ENCODE measurements at places on chromosomes 5 and 9. TPM values are rescaled to one million over a fixed set of nuclear protein-coding genes. Genes with fewer than 3 reads are reported as not detected.

DNA sequence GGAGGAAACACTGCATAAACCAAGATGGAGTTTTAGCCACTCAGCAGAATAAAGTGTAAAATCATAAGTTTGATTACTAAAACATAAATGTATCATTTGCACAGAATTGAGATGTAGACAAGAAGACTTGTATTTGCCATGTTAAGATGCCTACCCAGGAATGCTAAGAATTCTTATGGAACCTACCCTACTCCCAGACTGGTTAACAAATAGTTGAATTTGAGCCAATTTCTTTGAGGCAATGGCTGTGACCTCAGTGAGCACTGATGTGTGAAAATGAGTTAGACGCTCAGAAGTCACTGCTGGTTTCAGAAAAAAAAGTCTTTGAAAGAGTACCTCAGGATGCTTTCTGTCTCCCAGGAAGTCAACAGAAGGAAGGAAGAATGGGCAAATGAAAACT lies 95.6 kb downstream of the ESM1 start:
- H3K36me3 ChIP-seq: no peaks in the 10 kb centered on the region
- H3K4me1 ChIP-seq: no peaks in the 10 kb centered on the region
- no peak overlapping the region for H3K4me3 ChIP-seq
- no peak for DNase-seq

DNA sequence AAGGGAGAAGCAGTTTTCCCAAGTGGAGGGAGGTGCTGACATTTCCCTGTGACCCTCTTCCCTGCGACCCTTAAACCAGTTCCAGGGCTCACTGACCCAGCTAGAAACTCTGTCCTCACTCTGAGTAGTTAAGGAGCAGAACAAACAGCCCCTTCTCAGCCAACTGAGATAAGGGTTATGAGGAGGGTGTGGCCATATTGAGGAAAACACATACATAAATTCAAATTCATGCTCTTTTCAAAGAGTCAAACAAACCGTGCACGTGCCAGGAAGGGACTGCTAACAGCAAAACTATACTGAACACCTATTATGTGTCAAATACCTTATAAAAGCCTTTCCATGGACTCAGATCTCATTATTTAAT lies 4.9 kb upstream of the AKNA start:
- H3K27ac ChIP-seq: peak overlapping the region; percentile 98
- H3K36me3 ChIP-seq: no peaks in the 10 kb centered on the region
- no peaks in the 10 kb centered on the region for H3K27me3 ChIP-seq
- DNase-seq: peak; percentile 90

DNA sequence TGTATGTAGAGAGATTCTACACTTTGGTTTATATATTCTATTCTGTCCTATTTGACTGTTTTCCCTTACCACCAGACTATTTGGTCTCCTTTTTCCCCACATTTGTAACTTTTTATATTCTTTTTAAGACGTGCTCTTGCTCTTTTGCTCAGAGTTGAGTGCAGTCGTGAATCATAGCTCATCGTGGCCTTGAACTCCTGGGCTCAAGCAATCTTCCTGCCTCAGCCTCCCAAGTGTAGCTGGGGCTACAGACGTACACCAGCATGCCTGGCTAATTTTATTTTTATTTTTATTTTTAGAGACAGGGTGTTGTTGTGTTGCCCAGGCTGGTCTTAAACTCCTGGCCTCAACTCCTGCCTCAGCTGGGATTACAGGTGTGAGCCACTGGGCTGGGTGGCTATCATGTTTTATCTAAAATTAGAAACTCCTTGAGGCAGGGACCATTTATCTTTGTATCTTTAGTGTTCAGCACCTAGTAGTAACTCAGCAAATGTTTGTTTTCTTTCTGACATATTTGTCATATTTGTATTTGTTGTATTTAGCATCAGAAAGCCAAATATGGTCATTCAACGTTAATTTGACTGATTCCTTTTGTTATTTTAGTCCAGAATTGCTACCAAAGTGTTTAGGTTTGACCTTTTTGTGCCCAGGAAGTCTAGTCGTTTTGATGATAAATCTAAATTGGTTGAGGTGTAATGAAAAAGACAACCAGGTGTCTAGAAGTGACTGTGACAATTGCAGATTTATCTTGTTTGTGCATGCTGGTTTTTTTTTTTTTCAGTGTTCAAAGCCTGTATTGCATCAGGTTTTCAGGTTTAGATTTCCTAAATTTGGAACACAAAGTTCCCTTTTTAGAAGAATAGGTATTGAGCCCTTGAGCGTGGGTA lies 44.3 kb downstream of the ERBIN start:
- no peaks in the 10 kb centered on the region for H3K36me3 ChIP-seq
- H3K4me3 ChIP-seq: no peak overlapping the region
- H3K4me1 ChIP-seq: peaks cover 3% of the 10 kb centered on the region
- no peaks in the 10 kb centered on the region for H3K27me3 ChIP-seq
- no peak for DNase-seq
- no peak overlapping the region for H3K27ac ChIP-seq

- H3K4me3 ChIP-seq: no peak overlapping the region
- no peak overlapping the region for H3K27ac ChIP-seq
- H3K4me1 ChIP-seq: no peaks in the 10 kb centered on the region
- no peak for DNase-seq
These were observed 10.6 kb upstream of the LHX2 start for GRCh38 chr9:124000784-124001457.

DNA sequence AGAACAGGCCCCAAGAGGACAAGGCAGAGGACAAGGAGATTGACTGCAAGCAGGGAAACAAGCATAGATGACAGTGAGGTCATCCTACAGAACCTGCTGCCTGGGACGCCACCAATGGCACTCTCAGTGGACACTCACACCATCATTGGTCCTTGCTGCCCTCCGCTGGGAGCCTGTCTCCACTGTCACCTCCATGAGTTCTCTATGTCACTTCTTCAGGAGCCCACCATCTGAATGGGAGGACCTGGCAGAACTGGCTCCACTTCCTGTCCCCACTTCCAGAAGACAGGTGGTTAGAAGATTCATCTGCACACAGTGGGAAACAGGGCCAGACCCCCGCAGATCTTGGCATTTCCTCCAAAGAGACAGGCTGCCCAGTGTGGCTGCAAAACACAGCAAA lies 188.9 kb downstream of the HSD17B3 start:
- H3K4me3 ChIP-seq: no peak overlapping the region
- H3K36me3 ChIP-seq: no peaks in the 10 kb centered on the region
- H3K4me1 ChIP-seq: no peaks in the 10 kb centered on the region
- H3K27ac ChIP-seq: no peak overlapping the region
- no peaks in the 10 kb centered on the region for H3K27me3 ChIP-seq
- DNase-seq: no peak

- no peaks in the 10 kb centered on the region for H3K27me3 ChIP-seq
- no peak overlapping the region for H3K27ac ChIP-seq
These were observed 14.4 kb upstream of the CEP78 start for GRCh38 chr9:78221425-78221824.

GRCh38 chr9:93712896-93713295 lies 136.5 kb downstream of the PHF2 start:
- H3K27ac ChIP-seq: no peak overlapping the region
- no peak for DNase-seq
- no peak overlapping the region for H3K4me3 ChIP-seq
- no peaks in the 10 kb centered on the region for H3K36me3 ChIP-seq

- no peak for DNase-seq
- H3K27me3 ChIP-seq: no peaks in the 10 kb centered on the region
- H3K4me3 ChIP-seq: no peak overlapping the region
- peaks cover 20% of the 10 kb centered on the region for H3K4me1 ChIP-seq
These were observed 19.7 kb downstream of the CAMSAP1 start for GRCh38 chr9:135887585-135888050.

DNA sequence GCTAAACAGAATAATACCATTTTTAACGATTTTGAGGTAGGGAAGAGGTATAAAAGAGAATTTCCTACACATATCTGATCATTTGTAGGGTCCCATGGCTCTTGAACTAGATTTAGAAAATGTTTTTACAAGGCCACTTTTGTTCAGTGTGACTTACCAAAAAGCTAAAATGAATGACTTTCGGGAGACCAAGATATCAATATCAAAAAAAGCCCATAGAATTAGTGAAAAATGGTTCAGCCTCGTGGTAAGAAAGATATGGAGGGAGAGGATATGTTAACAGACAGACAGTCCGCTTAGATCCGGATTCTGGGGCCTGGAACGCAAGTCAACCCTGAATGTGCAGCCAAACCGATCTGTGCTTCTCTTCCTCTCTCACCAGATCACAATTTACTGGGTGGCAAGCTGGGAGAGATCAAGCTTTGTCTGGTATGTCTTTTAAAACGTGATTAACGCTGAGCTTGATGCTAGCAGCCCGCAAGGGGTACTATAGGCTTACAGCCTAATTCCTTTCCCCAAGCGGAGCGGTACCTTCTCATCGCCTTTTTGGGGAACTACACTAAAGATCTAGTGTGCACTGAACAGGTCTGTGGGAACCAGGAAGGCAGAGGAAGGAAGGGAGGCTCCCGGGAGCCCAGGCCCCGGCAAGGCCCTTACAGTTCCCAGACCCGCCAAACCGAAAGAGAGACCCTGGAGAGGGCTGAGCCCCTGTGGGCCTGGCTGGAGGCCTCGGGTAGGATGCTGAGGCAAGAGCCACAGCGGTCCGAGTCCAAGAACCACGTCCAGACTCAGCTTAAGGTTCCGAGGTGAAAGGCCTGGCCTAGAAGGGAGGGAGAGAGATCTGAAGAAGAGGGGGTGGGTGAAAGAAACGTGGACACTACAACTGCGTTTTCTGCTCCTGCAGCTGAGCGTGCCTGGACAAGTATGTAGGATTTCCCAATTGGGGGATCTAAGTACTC lies 2.9 kb downstream of the NR2F1-AS1 start:
- peak; percentile 46 for DNase-seq
- no peaks in the 10 kb centered on the region for H3K36me3 ChIP-seq
- H3K27me3 ChIP-seq: no peaks in the 10 kb centered on the region
- H3K27ac ChIP-seq: peak overlapping the region; percentile 92
- H3K4me1 ChIP-seq: no peaks in the 10 kb centered on the region

DNA sequence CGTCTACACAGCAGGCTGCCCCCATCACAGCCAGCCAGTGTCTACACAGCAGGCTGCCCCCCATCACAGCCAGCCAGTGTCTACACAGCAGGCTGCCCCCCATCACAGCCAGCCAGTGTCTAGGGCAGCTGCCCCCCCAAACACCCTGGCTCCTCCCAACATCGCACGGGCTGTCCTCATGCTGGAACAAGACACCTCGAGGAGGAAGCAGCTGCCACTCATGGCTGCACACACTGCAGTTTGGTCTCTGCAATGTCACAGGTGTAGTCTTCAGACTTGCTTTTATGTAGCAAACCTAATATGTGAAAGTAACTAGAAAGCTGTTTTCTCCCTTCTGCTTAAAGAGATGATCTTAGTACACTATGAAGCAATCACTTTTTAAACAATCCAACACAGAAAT lies 9.7 kb downstream of the LRRC14B start:
- no peaks in the 10 kb centered on the region for H3K36me3 ChIP-seq
- H3K4me1 ChIP-seq: no peaks in the 10 kb centered on the region
- H3K27ac ChIP-seq: no peak overlapping the region
- H3K27me3 ChIP-seq: no peaks in the 10 kb centered on the region
- no peak overlapping the region for H3K4me3 ChIP-seq

GRCh38 chr9:19967216-19967887 lies 178.5 kb upstream of the SLC24A2 start:
- no peaks in the 10 kb centered on the region for H3K27me3 ChIP-seq
- no peak overlapping the region for H3K27ac ChIP-seq
- H3K4me1 ChIP-seq: no peaks in the 10 kb centered on the region
- no peaks in the 10 kb centered on the region for H3K36me3 ChIP-seq

DNA sequence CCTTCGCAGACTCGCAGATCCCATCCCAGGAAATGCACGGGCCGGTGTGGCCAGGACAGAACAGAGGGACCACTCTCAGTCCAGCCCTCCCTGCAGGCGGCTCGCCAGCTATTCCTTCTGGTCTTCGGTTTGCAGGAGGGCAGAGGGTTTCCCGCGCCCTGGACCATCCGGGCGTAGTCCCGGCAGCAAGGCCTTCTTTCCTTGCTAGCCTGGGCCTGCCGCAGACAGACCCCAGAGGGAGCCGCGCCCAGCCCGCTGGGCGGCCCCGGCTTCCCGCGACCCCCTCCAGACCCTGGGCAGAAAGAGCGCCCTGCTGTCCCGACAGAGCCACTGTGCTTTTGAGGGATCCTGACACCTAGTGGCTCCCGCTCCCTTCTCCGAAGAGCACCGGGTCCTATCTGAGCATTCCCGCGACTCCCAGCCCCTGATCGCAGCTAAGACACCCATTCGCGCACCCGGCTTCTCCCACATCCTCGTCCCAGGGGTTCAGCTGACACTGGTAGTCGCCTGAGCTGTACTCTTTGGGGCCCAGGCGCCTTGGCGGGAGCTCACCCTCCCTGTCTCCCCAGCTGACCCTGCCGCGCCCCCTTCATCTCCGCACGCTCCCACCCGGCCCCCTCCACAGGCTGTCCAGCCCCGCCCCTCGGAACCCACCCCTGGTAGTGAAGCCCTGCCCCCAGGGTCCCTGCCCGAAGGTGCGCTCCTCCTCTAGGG lies 1.1 kb downstream of the CFAP90 start:
- H3K27me3 ChIP-seq: no peaks in the 10 kb centered on the region
- H3K4me1 ChIP-seq: peaks cover 7% of the 10 kb centered on the region
- H3K27ac ChIP-seq: peak overlapping the region; percentile 19
- no peaks in the 10 kb centered on the region for H3K36me3 ChIP-seq

DNA sequence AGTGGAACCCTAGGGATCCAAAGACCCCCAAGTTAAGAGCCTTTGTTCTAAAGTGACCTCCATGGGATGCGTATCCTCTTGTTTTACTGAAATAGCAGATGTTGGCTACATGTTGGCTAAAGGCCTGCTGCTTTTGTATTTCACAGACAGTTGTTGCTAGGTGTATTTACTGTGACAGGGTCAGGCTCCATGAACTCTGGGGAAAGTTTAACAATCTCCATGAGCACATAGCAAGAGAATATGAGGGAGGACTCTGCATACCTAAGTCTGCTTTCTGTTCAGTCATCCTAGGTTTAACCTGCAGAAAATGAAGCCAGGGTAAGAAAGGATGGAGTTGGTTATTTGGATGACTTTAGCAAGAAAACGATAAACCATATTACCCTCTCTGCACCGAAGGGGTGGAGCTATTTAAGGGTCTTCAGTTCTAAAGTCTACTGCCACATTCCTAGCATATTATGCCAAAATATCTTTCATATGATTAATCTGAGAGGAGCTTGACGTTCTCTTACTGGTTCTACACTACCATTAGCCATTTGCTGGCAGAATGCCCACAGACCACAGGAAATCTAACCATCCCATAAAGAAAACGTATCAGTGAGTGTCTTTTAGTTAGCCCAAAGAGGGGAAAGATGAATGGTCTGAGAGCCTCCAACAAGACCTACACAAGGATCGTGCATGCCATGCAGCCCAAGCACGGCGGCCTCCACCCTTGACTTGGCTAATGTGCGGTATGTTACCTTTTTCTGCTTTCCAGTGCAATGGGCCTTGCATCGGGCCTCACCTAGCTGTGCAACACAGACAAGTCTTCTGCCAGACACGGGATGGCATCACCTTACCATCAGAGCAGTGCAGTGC lies 127.8 kb downstream of the SAXO1 start:
- no peaks in the 10 kb centered on the region for H3K36me3 ChIP-seq
- no peak overlapping the region for H3K4me3 ChIP-seq
- no peaks in the 10 kb centered on the region for H3K27me3 ChIP-seq
- no peak for DNase-seq
- H3K4me1 ChIP-seq: no peaks in the 10 kb centered on the region

Gene PCDHB8
- 5.4 TPM for total RNA-seq

Gene C5orf52
- not detected for total RNA-seq

Gene CCDC107
- 10.9 TPM for total RNA-seq

Gene CNTFR
- not detected for total RNA-seq

Gene INSL6
- not detected for total RNA-seq

Gene IFNE
- total RNA-seq: not detected

Data from uterus (tissue), 4 donors.